ENCODE measurements at places on chromosomes 3 and 15.
A peak's percentile ranks its signal among the peaks of the same experiment; 100 is the strongest.

DNA sequence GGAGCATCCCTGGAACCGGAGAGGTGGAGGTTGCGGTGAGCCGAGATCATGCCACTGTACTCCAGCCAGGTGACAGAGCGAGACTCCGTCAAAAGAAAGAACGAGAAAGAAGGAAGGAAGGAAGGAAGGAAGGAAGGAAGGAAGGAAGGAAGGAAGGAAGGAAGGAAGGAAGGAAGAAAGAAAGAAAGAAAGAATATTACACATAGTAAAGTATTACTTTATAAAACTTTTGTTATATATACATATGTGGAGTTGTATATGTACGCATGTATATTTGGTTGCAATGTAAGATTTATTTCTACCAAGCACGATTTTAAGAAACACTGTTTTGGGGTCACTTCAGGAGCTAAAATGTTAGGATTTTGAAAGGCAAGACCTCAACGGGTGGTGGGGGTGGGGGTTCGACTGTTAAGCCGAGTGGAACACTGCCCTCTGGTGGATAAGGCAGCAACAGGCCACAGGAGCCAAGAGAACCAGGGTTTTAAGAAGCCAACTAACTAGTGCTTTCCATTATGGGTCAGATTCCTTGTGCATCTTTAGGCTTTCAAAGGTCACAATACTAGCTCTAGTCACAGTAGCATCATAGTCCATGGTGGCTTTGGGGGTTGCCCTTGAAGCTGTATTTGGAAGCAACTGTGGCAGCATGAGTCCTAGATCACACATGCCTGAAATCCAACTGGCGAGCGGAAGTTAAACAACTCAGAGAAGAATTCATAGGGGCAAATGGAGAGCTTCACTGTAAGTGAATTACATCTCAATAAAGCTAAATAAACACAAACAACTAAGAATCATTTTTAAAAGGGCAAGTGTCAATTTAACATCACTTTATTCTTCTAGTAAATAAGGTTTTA is 22.5 kb downstream of the GLB1 start:
- peak; percentile 1 for DNase-seq

DNA sequence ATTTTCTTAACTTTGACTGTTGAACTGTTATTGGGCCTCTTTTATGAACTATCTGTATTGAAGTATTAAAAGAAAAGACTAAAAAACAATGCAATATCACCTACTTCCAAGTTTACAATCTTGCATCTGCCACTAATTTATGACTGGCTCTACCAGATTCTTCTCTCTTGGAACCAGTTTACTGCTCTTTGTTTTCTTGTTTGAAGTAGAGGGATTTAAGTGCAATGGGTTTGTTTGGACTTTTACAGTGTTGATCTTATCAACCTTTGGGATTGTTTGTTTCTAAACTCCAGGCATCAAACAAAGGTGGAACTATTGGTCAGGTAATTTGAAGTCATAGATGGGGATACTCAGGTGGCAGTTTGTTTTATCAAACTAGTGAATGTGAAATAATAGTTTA is 43.0 kb upstream of the MEIS2 start:
- DNase-seq = no peak

DNA sequence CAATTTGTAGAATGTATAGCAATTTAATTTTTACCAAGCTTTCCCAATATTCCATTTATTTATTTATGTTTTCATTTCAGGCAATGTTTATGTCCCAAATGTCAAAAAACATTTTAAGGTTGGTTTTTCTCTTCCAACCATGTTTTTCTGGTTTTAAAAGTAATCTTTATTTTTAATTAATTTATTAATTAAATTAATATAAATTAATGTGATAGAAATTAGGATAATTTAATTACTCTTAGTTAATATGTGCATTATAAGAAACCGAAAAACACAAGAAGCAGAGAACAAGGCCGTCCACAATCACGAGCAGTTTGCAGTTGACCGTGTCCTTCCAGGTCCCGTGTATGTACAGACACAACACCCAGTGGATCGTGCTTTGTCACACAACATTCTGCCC is 34.2 kb downstream of the FBXO45 start:
- no peak for DNase-seq

GRCh38 chr3:66472313-66473134 is 28.3 kb downstream of the LRIG1 start:
- DNase-seq = no peak

- no peak for DNase-seq
These were observed 53.6 kb upstream of the UBE2E1 start for GRCh38 chr3:23752126-23752525.

Measured in NCI-H187 treated with DMSO at 0.1 percent for 48 hours (cell line).